ENCODE measurements at places on chromosomes 2 and 18. TPM values are rescaled to one million over a fixed set of nuclear protein-coding genes. Genes with fewer than 3 reads are reported as not detected.

- no peak for DNase-seq
These were observed 136.0 kb downstream of the GFPT1 start for GRCh38 chr2:69250981-69251380.

DNA sequence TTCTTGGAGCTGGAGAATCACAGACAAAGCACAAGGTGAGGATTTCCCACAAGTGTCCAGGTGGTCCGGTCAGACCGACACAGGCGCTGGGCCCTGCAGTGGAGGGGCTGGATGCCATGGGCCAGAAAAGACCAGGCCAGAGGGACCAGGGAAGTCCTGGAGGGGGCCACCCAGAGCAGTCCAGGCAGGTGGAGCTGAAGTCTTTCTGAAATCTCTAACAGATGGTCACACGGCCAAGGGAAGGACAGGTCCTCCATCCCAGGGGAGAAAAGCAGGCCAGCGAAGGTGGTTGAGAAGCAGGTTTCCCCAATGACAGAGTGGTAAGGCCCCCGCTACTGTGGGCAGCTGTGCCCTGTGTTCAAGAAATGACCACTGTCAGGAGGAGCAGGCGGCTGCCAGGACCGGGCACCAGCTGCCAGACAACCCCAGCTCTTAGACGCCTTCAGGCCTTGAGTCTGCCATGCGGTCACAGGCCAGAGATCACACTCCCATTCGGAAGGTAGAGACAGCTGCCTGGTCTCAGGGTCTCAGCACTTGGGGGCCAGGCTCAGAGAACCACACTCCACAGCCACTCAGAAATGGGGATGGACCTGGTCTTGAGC is 25.9 kb downstream of the HS1BP3 start:
- no peak for DNase-seq

GRCh38 chr2:88006912-88007439 is 9.4 kb downstream of the RNU2-63P start:
- DNase-seq: no peak

DNA sequence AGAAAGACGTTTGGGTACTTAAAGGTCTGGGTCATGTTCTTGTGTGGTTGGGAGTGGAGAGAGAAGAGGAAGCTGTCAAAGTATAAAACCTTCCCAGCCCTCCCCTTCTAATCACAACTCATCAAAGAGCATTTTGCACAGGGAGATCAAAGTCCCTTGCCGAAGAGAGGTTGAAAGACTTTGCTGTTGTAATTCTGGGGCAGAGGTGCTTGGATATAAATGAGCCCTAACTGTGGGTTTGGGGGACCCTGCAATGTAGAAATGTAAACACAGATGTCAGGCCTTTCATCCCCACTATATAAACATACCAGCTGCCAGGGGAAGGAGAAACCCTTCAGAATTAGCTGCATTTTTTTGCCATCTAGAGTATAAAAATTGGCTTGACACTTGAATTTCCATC is 182.1 kb downstream of the ETAA1 start:
- DNase-seq: no peak

The CD28 gene
- polyA plus RNA-seq: not detected

GRCh38 chr2:183532514-183532913 is 408.3 kb downstream of the NUP35 start:
- no peak for DNase-seq

The FOXI3 gene
- not detected for polyA plus RNA-seq

- DNase-seq: no peak
These were observed 106.2 kb downstream of the TANC1 start for GRCh38 chr2:159074605-159075004.

DNA sequence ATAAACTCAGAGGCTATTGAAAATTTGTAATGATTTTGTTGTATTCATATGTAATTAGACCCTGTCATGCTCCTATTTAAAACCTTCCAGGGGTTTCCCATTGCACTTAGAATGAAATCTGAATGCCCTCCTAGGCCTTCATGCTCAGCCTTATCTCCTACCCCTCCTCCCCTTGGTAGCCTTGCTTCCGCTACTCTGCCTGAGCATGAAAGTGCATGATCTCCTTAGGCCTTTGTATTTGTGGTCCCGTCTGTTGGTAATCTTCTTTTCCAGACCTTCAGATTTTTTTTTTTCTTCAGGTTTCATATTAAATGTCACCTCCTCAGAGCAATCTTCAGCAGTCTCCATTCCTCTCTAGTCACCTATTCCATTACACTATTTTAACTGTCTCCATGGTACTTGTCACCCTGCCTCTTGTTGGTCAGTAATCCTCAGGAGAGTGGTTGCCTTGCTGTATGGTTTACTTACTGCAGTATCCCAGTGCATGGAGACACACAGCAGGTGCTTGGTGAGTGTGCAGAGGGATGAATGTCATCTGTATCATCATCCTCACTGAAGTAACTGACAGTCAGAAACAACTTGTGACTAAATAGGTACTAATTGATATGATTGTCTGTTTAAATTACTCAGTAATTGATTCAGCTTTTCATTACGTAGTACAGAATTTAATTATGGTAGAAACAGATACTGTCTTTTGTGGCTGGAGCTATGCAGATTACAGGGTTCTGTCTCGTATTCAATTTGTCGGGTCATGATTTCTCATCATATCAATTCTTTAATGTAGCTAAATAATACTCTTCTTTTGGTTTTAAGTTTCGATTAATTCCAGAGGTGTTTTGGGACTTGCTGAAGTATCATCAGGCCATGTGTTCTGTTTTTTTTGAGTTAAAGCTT is 63.9 kb downstream of the PHLPP1 start:
- no peak for DNase-seq

DNA sequence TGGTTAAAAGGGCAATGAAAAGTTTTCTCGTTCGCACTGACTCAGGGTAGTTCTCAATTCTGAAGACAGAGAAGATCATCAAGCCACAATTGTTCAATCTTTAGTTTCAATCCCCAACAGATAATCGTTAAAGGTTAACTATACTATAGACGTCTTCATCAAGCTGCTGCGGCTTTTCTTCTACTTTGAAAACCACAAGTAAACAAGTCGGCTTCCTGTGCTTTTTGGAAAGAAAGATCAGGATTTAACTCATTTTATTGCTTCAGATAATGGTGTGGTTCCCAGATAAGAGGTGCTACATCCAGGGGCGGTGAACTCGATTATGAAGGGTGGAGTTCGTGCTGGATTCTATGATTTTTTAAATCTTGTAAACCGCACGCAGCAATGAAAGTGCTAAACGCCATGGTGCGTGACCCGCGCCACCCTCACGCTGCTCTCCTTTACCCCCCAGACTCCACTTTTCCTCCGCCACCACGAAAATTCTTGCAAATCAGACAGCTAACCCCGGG is 545 bp upstream of the CDCA7 start:
- DNase-seq: no peak

- no peak for DNase-seq
These were observed 128.3 kb downstream of the DNER start for GRCh38 chr2:229586012-229586411.

GRCh38 chr2:55408918-55409868 is 10.5 kb downstream of the CCDC88A start:
- no peak for DNase-seq

DNA sequence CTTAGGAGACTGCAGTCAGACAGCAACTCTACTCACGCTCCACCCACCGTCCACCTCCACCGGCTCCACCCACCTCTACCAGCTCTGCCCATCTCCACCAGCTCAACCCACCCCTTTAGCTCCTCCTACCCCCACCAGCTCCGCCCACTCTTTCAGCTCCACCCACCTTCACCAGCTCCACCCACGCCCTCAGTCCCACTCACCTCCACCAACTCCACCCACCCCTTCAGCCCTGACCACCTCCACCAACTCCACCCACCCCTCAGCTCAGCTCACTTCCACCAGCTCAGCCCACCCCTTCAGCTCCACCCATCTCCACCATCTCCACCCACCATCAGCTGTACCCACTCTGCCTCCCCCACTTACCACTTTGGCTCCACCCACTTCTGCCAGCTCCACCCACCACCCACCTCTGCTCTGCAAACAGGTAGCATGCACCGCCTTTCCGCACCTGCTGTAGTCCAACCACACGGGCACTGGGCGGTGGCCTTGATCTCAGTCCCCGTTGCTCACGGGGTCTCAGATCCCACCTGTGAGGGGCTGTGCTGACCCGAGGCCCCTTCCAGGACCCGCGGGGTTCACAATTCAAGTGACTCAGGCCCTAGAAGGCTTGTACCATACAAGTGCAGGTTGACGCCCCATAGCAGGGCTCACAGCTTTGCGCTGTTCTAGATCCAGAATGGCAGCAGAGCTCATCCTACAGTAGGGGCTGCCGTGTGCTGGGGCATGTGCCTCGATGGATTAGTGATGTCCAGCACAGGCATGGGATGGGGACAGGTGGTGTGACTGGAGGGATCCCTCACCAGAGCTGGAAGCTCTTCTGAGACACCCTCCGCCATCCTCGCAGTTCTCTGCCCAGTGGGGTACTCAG is 77.2 kb upstream of the OTOS start:
- no peak for DNase-seq

GRCh38 chr2:150234787-150235446 is 252.6 kb downstream of the RND3 start:
- DNase-seq: peak; percentile 85

DNA sequence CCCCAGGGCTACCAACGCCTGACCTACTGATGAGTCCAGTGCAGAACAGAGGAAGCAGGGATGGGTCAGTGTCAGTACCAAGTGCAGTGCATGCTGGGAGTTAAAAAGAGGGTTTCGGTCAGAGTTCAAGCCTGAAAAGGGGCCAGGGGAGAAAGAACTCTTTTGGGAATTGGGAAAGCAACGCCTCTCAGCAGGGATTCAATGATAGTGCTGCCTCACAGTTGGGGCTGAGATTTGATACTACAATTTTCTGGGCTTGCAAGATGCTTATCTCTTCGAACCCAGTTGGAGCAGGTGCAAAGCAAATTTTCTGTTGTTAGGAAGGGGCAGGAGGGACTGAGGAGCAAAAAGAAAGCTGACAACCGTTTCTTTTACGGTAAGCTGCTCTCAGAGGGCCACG is 82.6 kb downstream of the CERKL start:
- DNase-seq: no peak

- DNase-seq: no peak
These were observed 15.5 kb upstream of the DUSP19 start for GRCh38 chr2:183063083-183063482.

DNA sequence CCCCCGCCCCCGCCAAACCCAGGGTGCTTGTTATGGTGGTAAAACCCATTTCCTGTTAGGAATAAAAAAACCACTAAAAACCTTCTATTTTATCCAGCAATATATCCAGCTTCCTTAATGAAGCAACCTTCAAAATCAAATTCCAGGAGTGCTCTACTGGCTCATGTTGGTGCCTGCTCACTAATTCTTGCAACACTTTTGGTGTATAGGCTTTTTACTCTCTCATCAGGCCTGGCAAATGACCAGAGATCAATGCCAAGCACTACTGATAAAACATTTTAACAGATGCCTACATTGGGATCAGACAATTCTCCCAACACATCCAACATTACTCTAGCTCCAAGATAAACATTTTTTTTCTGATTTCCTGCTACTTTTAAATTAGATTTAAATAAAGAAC is 312.4 kb downstream of the KCNJ3 start:
- DNase-seq: no peak

DNA sequence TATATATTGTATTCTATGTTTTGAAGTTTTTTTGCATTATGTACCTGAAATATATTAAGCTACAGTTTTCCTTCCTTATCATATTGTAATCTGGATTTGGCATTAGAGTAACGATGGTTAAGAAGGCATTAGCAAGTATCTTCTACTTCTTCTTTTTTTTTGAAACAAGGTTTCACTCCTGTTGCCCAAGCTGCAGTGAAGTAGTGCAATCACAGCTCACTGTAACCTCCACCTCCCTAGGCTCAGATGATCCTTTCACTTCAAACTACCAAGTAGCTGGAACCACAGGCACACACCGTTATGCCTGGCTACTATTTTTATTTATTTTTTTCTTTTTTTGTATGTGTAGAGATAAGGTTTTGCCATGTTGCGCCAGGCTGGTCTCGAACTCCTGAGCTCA is 201.1 kb downstream of the ZNF804A start:
- no peak for DNase-seq

The ASXL2 gene
- 12.2 TPM for polyA plus RNA-seq

- DNase-seq: no peak
These were observed 329.7 kb downstream of the PDE11A start for GRCh38 chr2:177742851-177743250.

DNA sequence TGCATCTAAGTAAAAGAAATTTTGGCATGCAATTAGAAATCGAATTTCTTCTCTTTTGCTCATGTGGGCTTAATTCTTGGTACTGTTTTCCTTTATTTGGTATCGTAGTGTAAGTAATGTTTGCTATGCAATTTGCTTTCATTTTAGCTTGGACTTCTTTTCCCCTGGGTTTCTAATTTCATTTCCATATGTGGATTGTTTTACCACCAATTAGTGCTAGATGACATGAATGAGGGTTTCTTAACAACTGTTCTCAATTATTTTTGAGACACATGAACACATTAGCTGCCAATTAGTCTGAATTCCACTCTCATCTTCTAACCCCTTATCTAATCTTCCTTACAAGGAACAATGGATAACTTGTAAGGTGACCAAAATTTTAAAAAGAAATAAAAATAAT is 1047.2 kb upstream of the PIK3C3 start:
- no peak for DNase-seq

The CDKL4 gene
- polyA plus RNA-seq: not detected

The GREB1L gene
- 2.7 TPM for polyA plus RNA-seq

DNA sequence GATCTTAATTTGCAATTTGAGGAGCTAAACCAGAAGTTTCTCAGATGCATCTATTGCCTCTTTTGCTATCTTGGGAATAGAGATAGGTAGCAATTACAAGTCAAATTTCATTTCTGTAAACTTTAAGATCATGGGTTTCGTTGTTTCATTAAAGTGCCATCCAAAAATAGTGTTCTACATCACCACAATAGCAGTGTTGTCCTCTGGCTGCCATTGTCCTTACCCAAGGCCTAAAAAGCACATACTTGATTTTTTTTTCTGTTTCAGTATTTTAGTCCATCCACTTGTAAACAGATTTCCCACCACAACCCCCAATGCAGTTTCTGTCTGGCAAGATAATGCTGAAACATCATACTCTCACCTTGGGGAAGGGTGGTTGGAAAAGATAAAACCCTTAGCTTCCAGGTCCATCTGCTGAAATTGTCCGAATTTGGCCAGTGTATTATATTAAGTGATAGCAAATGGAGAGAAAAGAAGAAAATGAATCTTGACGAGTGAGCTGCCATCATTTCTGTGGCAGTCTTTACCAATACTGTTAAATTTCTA is 136.2 kb downstream of the LCLAT1 start:
- no peak for DNase-seq

The RAPGEF4 gene
- polyA plus RNA-seq: 0.42 TPM

GRCh38 chr18:44977856-44978255 is 297.2 kb downstream of the SETBP1 start:
- DNase-seq: no peak

GRCh38 chr2:150081775-150082481 is 405.5 kb downstream of the RND3 start:
- no peak for DNase-seq

The CCDC142 gene
- polyA plus RNA-seq: 4.5 TPM

The BCL2 gene
- 0.16 TPM for polyA plus RNA-seq

The ICOS gene
- not detected for polyA plus RNA-seq

The LINC00305 gene
- not detected for polyA plus RNA-seq

The TTC32 gene
- polyA plus RNA-seq: 3.9 TPM

DNA sequence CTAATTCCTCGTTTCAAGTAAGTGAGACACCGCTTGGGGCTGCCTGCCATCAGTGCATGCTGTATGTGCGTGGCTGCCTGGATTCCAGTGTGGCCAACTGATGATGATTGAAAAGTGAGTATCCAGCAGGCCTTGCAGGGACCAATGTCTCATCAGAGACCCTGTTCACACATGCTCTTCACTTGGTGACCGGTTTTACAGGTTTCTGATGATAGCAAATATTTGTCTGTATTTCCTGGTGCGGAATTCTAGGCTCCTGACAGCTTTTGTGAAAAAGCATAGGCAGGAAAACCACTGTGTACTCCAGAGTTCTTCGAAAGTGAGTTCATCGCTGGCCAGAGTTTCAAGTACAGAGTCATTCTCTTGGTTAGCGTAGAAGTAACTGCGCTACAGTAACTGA is 13.8 kb upstream of the YWHAQ start:
- no peak for DNase-seq
